Activated CD4-positive, CD25-positive, alpha-beta regulatory T cell (primary cell): ENCODE measurements at places on chromosomes 12 and 14.

DNA sequence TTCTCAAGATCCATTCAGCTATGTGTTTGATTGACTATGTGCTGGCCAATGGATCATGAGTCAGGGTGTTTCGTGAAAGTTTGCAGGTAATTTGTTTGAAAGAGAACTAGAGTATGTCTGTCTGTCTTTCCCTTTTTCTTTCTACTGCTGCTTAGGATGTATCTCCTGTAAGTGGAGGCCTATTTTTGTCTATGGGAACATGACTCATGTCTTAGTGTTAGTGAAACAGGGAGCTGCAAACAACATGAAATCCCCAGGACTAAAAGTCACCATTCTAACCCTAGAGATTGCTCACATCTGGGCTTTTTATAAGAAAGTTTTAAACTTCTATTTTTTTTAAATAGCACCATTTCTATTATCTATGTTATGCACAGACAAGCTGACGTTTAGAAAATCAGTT, 333.0 kb downstream of the CCER1 start:
- no peak for DNase-seq

GRCh38 chr12:113328368-113328889, 6.5 kb downstream of the SLC8B1 start:
- no peak for DNase-seq

- DNase-seq, result no peak
Measured at GRCh38 chr12:78208092-78208491, 377.4 kb downstream of the NAV3 start.

GRCh38 chr14:78157494-78158437, 12.4 kb upstream of the NRXN3 start:
- no peak for DNase-seq

GRCh38 chr14:103501921-103502669, 20.5 kb downstream of the CKB start:
- no peak for DNase-seq

DNA sequence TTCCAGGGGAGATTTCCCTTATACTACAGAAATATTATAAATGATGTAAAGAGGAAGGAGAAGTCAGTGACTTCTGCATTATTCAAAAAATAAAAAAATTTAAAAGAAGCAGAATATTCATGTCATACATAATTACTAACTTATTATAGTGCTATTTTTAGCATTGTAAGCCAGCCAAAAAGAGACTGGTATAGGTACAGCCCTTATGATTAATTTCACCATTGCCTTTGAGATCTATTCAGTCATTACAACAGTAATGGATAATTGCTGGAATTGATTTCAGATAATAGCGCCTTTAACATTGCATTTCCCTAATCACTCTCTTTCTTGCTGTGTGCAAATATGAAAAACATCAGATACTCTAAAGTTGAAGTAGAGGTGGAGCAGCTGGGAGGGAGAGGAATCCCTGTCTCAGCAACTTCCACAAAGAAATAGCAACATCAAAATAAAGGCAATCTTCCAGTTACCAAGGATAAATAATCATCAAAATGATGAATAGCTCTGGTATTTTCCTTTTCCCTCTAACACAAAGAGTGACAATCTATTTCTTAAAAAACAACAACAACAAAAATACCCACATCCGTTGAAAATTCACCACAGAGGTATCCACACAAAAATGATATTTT, 71.8 kb upstream of the OVCH1 start:
- DNase-seq, result no peak

GRCh38 chr12:59890896-59891579, 295.2 kb downstream of the SLC16A7 start:
- no peak for DNase-seq

GRCh38 chr14:36647824-36648753, 13.6 kb upstream of the PAX9 start:
- DNase-seq, result no peak
